Upper lobe of right lung (tissue), 1 donor: ENCODE measurements at places on chromosomes 2 and 18. TPM values are rescaled to one million over a fixed set of nuclear protein-coding genes. Genes with fewer than 3 reads are reported as not detected.

The SDC1 gene
- 148 TPM for total RNA-seq

The PLCL1 gene
- total RNA-seq, result 7.7 TPM

The DSC3 gene
- total RNA-seq, result 1.6 TPM

The USP14 gene
- 47.8 TPM for total RNA-seq

The LAMA1 gene
- 1.4 TPM for total RNA-seq

The PAIP2B gene
- 6.3 TPM for total RNA-seq

The RAD51AP2 gene
- total RNA-seq, result not detected
